ENCODE measurements at places on chromosomes 3 and 15.

- DNase-seq: peak; percentile 42
Measured at GRCh38 chr15:74375303-74375693, 7.9 kb upstream of the CYP11A1 start.

- DNase-seq: no peak
Measured at GRCh38 chr15:68317281-68318007, 39.9 kb downstream of the FEM1B start.

GRCh38 chr3:21751886-21752285, 876 bp upstream of the ZNF385D start:
- no peak for DNase-seq

- no peak for DNase-seq
Measured at GRCh38 chr15:38266247-38266986, 13.8 kb downstream of the SPRED1 start.

DNA sequence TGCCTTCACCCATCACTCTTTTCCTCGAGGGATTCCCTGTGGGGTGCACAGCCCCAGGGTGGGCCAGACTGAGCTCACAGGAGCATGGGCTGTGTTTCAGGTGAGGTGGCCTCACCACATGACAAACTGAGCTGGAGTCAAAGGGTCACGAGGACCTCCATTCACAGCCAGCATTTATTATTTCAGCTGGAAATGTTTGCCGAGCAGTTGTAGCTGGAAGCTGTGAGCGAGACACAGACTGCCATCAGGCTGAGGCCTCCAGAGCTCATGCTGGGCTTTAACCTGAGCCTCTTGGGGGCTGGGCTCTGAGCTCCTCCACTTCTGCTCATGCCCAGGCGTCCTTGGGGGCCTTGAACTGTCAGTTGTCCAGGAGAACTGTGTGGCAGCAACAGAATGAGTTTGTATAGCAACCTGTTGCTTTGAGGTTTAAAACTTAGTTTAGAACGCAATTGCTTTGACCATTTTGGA, 57.5 kb downstream of the FLNB start:
- no peak for DNase-seq

DNA sequence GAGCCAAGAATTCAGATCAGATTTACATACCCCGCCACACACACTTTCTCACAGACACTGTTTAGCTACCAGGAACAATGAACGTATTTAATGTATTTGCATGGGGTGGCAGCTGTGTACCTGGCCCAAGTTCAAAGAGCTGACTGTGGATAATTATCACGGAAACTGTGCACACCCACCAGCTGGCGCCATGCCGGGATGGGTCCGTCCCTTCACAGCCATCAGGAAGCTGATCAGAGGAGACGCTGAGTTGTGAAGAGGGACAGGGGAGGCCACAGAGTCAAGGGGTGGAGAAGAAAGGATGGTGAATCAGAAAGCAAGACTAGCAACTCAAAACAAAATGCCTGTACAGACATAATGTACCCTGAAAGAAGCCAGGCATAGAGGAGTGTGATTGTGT, 13.1 kb upstream of the PLA2G4D start:
- no peak for DNase-seq

DNA sequence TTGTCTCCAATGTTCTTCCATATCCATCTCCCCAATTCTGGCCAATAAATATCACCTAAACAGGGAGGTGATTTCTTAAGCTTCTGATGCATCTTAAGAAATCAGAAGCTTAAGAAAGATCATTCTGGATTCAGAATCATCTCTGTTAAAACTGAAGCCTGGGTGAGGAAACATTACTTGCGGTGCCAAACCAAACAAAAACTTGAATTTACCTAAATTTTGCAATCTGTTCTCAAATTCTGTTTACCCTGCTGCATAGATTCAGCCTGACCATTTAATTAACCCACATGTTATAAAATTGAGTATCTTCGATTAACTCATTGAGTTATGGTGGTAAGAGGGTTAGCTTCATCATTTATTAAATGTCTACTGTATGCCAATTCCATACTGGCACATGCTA, 204.4 kb upstream of the ZNF385D start:
- DNase-seq: no peak

DNA sequence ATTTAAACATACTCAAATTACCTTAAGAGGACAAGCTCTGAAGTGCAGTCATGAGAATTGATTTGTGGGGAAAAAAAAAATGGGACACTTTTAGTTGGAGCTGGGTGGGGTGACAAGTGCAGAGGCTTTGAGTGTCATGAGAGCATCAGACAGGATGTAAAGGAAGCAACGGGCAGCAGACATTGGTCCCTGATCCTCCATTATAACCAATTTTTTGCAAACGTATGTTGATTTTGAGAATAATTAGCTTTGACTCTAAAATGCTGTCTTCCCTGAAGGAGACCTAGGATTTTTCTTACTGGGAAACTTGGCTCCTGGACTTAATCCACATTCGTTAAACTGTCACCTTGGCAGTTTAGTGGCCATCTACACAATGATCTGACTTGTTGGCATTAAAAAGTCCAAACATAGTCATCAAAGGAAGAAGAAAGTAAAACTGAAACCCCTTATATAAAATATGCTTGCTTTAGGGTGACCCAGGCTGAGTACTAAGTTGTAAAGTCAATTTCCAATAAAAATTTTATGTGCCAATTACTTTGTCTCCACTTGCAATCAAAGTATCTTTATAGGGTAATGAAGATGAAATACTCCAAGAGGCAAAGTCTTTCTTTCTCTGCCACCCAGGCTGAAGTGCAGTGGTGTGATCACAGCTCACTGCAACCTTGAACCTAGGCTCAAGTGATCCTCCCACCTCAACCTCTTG, 45.6 kb downstream of the BCL2L10 start:
- DNase-seq: no peak

DNA sequence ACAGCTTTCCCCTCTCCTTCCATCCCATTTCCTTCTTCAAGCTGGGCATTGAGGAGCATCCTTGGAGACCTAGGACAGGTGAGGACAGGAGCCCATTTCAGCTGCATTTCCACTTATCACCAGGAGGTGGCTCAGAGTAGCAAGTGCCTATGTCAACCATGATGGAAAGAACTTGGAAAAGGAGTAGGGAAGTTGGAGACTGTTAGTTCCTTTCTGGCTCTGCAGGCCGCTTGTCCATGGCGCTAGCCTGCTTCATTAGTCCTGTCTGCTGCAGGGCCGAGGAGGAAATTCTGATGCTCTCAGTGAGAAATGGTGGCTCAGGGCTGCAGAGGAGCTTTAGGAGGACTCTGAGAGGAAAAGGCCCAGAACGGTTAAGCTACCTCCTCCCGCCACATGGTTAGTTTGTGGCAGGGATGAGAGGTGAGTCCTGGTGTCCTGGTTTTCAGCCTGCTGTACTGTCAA, 7.0 kb upstream of the CD276 start:
- DNase-seq: peak; percentile 44

DNA sequence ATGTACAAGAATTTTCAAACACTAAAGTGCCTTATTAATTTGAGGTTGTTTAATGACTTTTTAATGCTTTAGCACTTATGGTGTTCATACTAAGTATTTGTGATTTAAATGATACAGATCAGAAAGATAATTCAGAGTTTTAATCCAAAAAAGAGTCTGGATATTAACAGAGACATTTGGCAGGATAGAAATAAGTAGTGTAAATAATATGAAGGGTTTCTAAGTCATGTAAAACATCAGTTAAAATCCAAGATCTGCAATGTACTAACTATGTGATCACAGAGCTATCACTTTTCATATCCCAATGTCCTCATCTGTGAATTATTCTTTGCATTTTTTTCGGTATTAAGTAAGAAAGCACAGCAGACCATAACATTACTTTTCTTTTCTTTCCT, 62.9 kb downstream of the CD200 start:
- DNase-seq: peak; percentile 36

GRCh38 chr3:175192536-175192935, 333.4 kb downstream of the NAALADL2 start:
- no peak for DNase-seq

- no peak for DNase-seq
Measured at GRCh38 chr15:49712846-49713450, 92.1 kb downstream of the DTWD1 start.

GRCh38 chr15:39999538-40000200, 39.3 kb downstream of the SRP14 start:
- no peak for DNase-seq

- DNase-seq: peak; percentile 35
Measured at GRCh38 chr3:184417619-184418327, 37.9 kb downstream of the CHRD start.

- DNase-seq: no peak
Measured at GRCh38 chr3:196202516-196202970, 8.7 kb downstream of the ZDHHC19 start.

- no peak for DNase-seq
Measured at GRCh38 chr3:193795062-193795690, 202.2 kb downstream of the OPA1 start.

- no peak for DNase-seq
Measured at GRCh38 chr15:57665939-57666338, 40.6 kb upstream of the POLR2M start.

DNA sequence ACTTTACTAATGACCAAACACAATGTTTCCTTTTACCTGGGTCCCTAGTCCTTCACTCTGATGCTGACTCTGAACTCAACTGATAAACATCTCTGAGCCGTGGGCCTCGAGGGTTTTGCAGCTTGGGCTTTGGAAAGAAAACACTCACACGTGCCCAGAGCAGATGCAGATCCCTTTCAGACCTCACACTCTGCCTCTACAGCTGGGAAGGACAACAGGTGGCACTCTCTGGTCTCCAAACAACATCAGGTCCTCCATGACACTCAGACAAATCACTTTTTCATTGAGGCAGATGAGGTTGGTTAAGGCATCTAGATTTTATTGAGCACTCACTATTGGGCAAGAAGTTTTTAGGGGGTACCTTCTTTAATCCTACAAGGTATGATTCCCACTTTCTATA, 64.7 kb upstream of the NTRK3 start:
- no peak for DNase-seq

GRCh38 chr15:78651930-78652615, 11.1 kb upstream of the CHRNB4 start:
- no peak for DNase-seq

GRCh38 chr3:136042608-136043221, 77.2 kb downstream of the PPP2R3A start:
- no peak for DNase-seq

GRCh38 chr15:49831206-49831965, 210.5 kb downstream of the DTWD1 start:
- peak; percentile 72 for DNase-seq
